H1 (cell line): ENCODE measurements at places on chromosomes 3 and 15. TPM values are rescaled to one million over a fixed set of nuclear protein-coding genes. Genes with fewer than 3 reads are reported as not detected.

GOLGA8J gene
- polyA plus RNA-seq = not detected in 2 replicates

PCSK6 gene
- 1.9 and 2.4 TPM in 2 replicates for polyA plus RNA-seq

IL17RD gene
- 10.9 and 15.4 TPM in 2 replicates for polyA plus RNA-seq

SNTN gene
- polyA plus RNA-seq = not detected in 2 replicates

TNFAIP8L3 gene
- 0.16 and 0.23 TPM in 2 replicates for polyA plus RNA-seq
